ENCODE measurements at places on chromosomes 5 and 9. TPM values are rescaled to one million over a fixed set of nuclear protein-coding genes. Genes with fewer than 3 reads are reported as not detected.

- DNase-seq, result no peak
Measured at GRCh38 chr9:132910376-132910775, 31.7 kb downstream of the SPACA9 start.

GRCh38 chr9:127580366-127580765 lies 31.7 kb upstream of the STXBP1 start:
- DNase-seq, result no peak

GRCh38 chr5:103375863-103376591 lies 117.5 kb downstream of the MACIR start:
- no peak for DNase-seq

DNA sequence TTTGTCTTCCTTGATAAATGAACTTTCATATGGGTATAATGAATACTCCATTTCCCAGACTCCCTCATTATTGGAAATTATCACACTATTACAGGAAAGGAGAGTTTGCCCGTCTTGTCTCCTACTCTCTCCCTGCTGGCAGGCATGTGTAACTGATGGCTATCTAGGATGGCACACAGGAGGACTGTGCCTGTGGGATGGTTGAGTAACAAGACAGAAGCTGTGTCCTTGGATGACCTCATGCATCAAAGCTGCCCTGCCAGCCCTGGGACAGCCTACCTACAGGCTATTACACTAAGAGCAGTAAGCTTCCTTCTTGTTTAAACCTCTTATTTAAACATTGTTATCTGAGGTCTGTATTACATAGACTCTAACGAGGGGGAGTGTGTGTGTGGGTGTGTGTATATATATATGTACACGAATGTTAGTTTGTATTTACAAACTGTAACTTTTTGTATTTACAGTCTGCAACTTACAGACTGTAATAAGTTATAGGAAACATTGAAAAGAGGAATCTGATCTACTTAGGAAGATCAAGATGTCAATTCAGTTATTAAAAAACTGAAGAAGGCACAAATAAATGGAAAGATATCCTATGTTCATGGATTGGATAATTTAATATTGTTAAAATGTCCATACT lies 247.6 kb upstream of the ACO1 start:
- no peak for DNase-seq

GRCh38 chr5:89342106-89342876 lies 459.3 kb upstream of the MEF2C start:
- peak; percentile 64 for DNase-seq

DNA sequence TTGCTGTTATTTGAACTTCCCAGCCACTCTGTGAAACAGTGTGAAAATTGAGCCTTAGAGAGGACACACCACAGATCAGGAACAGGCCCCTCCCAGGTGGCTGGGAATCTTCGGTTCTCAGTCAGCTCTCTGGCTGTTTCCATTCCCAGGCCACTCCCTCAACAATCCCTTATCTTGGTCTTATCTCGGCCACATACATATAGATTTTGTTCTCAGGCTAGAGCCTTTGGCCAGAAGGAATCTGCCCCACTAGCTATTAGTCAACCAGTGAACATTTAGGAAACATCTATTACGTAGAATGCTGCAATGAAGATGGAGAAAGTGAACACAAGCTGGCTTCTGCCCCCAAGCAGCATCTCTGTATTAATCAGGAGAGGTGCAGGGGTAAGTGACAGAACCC lies 21.0 kb upstream of the WWC1 start:
- DNase-seq, result no peak

DNA sequence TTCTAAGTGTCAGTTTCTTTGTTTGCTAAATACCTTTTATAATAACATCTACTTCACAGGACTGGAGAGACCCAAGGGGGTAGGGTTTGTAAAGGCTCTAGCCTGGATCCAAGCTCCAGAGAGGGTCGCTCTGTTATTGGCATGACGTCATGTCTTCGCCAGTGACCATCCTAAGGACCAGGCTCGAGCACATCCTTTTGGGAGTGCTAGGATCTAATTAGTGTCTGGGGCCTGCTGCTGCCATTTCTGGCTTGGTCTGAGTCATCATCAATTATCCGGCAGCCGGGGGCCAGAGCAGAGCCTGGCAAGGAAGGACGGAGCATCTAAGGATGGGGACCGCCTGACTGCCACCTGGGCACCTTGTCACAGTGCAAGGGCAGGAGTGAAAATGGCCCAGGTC lies 153.0 kb downstream of the NSG2 start:
- DNase-seq, result no peak

GRCh38 chr9:17852108-17852507 lies 273.2 kb downstream of the SH3GL2 start:
- no peak for DNase-seq

DNA sequence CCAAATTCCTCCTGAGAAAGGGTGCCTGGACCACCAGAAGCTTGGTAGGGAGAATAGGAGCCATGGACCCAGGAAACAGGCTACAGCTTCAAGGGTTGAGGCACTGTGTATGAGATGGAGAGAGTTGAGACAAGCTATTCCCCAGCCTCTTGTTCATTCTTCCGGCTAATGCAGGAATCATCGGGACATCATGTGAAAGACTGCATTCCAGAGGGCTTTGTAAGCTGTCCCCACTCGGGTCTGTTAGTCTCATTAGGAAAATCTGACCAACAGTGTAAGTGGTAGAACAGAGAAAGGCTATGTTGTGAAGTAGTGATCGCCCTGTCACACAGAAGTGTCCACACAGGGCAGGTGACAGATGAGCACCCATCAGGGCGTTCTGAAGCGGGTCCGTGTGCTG lies 81.4 kb downstream of the GABBR2 start:
- DNase-seq, result no peak

GRCh38 chr5:126355940-126356339 lies 67.3 kb upstream of the GRAMD2B start:
- DNase-seq, result no peak

The NPM1 gene
- 2,195 TPM for total RNA-seq

The TIMD4 gene
- not detected for total RNA-seq

The PCAT7 gene
- total RNA-seq, result 0.19 TPM

The C9orf57 gene
- total RNA-seq, result not detected

The DIRAS2 gene
- not detected for total RNA-seq

All from SJSA1 (cell line).